ENCODE measurements at places on chromosomes 7 and 10.

- no peak for DNase-seq
These were observed 72.5 kb downstream of the CUL2 start for GRCh38 chr10:35017608-35018007.

- no peak for DNase-seq
These were observed 67.0 kb upstream of the ITGB1 start for GRCh38 chr10:33025039-33025438.

DNA sequence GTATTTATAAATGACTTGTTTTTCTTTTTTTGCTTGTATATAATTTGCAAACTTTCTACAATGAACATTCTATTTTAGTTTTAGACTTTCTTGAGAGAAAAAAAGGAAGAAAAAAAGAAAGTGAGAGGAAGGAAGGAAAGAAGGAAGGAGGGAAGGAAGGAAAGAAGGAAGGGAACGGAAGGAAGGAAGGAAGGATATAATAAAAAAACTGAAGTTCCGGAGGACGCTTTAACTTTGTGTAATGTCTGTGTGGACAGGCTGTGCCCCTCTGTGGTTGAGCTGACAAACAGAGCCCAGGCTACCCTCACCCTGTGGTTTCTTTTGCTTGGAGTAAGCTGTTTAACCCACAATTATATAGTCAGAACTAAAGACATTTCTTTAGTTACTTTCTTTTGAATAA lies 108.7 kb downstream of the SEMA3D start:
- DNase-seq = no peak

GRCh38 chr7:135333200-135333599 lies 99.6 kb downstream of the STRA8 start:
- no peak for DNase-seq

DNA sequence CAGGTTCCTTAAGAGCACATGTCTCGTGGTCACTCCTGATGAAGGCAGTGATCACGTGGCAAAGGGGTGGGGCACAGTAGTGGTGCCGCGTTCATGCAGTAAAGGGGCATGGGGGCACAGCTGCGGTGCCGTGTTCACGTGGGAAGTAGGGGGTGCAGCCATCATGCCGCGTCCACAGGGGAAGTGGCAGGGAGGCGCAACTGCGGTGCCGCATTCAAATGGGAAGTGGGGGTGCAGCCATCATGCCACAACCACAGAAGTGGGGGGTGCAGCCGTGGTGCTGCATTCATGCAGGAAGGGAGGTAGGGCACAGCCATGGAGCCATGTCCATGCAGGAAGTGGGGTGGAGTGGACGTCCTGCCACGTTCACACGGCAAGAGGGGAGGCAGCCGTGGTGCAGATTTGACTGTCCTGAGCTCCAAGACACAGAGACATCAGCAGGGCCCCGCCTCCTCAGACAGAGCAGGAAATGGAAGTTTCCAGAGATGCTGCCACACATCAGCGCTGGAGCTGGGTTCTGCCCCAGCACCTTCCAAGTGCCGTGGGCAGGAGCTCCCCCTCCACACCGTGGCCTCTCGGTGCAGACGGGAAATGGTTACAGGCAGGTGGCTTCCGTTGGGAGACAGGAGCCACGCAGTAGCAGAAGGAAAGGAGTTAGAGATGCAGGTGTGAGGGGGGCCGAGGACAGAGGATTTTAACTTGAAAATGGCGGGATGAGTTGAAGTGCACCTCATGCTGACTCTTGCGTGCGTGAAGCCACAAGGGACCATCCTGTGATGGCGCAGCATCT lies 95.0 kb upstream of the DDC start:
- peak; percentile 49 for DNase-seq

DNA sequence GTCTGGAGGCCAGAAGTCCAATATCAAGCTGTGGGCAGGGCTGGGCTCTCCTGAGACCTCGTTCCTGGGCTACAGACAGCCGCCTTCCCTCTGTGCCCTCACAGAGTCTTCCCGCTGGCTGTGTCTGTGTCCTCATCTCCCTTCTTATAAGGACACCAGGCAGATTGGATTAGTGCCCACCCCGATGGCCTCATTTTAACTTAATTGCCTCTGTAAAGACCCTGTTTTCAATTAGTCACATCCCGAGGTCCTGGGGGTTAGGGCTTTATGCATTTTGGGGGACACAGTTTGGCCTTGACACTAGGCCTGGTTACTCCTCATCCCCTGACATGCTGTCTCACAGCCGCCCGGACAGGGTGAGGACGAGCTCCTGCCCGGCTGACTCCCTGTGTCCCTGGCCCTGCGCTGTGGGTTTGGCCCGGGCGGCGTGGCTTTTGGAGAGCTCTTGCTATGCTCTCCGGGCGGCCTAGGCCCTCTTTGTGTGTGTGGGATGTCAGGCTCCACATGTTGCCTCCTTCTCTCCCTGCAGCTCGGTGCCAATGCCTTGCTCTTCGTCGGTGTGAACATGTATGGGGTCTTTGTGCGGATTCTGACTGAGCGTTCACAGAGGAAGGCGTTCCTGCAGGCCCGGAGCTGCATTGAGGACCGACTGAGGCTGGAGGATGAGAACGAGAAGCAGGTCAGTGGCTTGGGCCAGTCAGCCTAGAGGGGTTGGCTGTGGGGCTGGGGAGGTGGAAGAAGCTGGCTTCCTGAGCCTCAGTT lies 18.2 kb downstream of the ADCY1 start:
- no peak for DNase-seq

DNA sequence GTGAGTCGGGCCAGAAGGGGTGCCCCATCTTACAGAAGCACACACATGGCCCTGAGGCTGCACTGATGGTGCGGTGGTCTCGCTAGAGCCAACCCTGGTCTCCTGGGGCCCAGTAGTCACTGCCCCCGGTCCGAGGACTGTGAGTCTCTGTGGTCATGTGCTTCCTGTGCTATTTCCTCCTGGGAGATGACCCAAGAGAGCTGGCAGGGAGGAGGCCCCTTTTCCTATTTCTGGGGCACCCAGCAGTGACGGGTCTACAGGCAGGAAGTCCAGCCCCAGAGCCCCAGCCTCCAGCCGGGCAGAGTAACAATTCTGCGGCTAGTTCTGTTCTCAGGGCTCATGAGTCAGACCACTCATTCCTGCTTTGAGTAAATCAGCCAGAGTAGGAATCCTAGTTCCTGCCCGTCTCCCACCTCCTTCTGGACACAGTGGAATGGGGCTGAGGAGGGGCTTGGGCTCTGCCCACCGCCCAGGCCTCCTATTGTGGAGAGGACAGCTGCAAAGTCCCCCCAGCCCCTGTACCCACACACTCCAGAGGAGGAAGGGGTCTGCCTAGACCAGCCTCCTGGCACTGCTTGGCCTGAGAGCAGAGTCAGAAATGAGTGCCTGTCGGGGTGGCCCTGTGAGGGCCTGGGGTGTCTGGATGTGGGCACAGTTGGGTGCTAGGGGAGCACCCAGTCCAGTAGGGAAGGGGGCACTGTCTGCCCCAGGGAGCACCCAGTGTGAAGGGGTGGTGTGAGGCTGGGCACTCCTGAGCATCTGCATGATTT lies 80.5 kb upstream of the PPIF start:
- peak; percentile 33 for DNase-seq

- DNase-seq = no peak
These were observed 27.2 kb downstream of the PWWP2B start for GRCh38 chr10:132423966-132424861.

DNA sequence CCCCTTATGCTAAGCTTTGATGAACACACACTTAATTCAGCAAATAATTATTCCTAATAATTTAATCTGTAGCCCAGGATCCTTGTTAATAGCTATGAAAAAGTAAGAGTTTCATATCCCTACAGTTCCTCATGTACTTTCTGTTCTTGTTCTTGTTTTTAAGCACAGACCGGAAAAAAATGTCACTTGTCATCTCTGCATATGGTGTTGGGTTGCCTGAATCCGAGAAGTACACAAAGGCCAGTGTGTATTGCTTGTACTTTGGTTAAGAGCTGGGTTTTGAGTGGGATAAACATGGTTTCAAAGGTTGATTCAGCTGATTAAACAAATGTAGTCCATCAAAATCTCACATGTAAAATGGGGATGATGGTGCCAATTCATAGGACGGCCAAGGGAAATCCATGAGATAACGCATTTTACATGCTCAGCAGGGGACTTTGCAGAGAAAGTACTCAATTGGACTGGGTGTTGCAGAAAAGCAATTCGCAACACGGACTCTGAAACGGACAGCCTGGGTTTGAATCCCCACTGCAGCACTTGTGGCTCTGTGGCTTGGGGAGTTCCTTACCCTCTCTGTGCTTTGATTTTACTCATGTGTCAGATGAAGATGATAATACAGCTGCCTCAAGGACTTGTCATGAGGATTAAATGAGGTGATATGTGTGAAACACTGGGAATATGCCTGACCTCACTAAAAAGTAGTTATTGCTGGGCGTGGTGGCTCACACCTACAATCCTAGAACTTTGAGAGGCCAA lies 71.7 kb downstream of the MAP3K8 start:
- DNase-seq = no peak

DNA sequence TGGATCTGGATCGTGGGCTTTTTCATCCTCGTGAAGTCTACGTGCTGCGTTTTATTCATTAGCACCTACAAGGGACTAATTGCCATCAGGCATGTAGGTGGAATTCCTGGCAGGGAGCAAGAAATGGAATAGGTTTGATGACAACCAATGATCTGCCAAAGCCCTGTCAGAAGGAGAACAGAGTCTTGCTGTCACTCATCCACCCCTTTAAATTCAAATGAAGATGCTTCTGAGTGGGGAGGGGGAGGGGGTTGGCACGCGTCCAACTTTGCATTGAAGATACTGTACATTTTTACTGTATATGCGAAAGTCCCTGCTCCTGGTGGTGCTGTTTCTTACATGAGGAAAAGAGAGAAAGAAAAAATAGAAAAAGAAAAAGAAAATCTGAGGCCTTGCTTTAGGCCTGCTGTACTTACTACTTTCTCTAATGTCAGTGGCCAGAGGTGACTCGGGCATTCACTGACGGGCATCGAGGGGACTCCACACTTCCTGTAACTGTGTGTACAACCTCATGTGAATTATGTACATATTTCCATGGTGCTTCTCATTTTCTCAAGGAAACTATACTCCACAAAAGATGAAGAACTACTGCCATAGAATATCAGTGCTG lies 569.1 kb downstream of the INHBA start:
- DNase-seq = no peak

- DNase-seq = peak; percentile 93
These were observed 55.8 kb downstream of the RBM17 start for GRCh38 chr10:6144406-6145165.

- DNase-seq = no peak
These were observed 26.2 kb downstream of the IKZF1 start for GRCh38 chr7:50330696-50331095.

GRCh38 chr10:69962746-69963135 lies 89.9 kb upstream of the MACROH2A2 start:
- DNase-seq = no peak

DNA sequence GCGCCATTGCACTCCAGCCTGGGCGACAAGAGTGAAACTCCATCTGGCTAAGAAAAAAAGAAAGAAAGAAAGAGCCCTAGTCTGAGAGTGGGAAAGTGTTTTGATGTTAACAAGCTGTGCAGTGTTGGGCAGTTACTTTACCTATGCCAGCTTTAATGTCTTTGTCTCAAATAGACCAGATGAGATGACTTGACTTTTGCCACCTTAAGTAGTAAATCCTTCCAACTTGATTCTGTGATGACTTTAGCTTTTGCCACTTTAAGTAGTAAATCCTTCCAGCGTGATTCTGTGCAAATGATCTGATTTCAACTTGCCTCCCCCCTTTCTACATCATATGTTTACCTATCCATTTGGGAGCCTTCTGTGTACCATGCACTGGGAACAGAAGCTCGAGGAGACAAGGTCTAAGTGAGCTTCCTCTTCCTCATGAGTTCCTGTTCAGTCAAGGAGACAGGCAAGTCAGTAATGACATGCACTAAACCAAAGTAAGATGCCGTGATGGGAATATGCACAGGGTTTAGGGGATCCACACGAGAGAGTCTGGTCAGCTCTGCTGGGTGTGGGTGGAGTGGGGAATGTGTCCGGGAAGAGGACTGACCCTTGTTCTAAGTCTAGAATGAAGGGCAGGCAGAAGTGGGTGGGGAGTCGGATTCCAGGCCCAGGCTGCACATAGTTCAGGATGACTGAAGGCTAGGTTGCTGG lies 17.2 kb downstream of the INPP5F start:
- DNase-seq = no peak

GRCh38 chr10:21925851-21926250 lies 77.7 kb downstream of the DNAJC1 start:
- no peak for DNase-seq

DNA sequence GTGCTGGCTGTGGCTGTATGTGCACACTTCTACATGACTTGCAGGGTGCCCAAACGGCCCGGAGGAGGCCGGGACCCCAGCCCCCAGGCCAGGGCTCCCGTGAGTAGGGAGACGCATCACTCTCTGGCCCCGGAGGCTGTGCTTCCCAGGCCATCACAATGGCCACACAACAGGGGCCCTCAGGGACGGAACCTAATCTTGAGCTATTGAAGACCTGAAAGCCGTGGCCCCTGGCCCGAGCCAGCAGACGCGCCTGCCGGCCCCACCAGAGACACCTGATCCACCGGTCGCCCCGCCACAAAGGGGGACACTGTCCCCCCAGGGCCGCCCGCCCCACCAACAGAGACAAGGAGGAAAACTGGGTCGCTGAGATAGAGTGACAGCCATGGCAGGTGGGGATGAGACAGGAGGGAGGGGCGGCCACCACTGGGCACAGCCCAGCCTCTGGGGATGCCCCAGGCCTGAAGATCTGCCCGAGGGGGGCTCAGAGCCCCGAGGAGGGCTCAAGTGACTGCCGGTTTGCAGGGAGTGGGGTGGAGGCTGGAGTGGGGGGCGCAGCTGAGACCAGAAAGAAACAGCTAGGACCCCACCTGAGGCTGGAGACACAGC lies 10.2 kb upstream of the LFNG start:
- DNase-seq = no peak

DNA sequence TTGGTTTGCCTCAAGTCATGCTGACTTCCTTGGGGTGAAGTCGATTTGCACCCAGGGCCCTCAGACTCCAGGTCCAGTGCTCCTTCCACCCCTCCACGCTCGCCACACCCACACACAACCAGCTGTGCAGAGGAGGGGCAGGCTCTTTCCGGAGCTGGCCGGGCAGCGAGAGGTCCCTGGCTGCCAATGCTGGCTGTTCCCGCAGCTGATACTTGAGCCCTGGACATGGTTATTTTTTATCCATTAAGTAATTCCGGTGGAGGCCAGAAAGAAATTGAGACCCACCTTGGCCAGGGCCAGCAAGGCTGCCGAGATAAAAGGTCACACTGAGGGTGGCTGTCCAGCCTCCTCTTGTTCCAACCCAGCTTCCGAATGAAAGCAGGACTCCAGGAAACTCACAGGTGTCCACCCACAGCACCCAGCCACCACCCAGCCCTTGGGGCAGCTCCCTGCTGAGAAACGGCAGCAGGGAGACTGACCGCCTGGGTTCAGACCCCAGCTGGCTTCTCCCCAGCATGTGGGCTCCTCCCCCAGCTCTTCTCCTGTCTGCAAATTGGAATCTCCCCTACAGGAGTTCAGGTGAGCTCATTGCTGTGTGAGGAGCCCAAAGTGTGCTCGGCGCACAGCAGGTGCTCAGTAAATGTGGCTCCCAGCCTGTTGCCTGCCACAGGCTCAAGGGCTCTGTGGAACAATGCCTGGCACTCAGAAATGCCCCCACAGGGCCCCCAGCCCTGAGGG lies 77.8 kb downstream of the PDGFA start:
- DNase-seq = no peak

DNA sequence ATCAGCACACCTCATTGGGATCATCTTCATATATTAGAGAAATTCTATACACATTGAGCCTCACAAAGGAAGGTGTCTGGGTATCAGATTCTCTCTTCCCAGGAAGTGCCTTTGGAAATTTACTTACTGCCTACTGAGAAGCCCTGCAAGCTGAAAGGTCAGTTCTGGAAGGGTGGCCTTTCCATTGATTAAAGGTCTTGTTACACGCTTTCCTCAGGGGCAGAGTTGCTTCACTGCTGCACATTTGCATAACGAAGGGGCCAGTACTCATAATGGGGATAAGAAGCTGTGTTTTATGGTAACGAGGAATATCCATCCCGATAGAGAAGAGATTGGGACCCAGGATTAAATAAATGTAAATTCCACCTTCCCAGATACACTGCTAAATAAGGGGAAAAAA lies 19.4 kb upstream of the IL15RA start:
- no peak for DNase-seq
